Caco-2 (cell line): ENCODE measurements at places on chromosomes 2 and 18. TPM values are rescaled to one million over a fixed set of nuclear protein-coding genes. Genes with fewer than 3 reads are reported as not detected.

Gene KHK
- total RNA-seq = 7.9 and 9.3 TPM in 2 replicates

Gene SLC5A7
- total RNA-seq = not detected in 2 replicates

Gene VWC2L
- not detected in 2 replicates for total RNA-seq

Gene PROKR1
- 0.09 TPM in 1 of 2 replicates, not detected in the other for total RNA-seq

Gene DES
- 0.86 TPM in 1 of 2 replicates, not detected in the other for total RNA-seq

Gene CYP1B1
- 1.3 and 1.8 TPM in 2 replicates for total RNA-seq

Gene PDCD1
- not detected in 2 replicates for total RNA-seq

Gene ABCG8
- 0.12 TPM in 1 of 2 replicates, not detected in the other for total RNA-seq

Gene FAHD2A
- 23.8 and 26.8 TPM in 2 replicates for total RNA-seq

Gene FBXO48
- 1.1 and 1.2 TPM in 2 replicates for total RNA-seq

Gene ANKRD30BL
- not detected in 2 replicates for total RNA-seq

- no peaks in the 10 kb centered on the region for H3K4me1 ChIP-seq
- no peak overlapping the region for H3K27ac ChIP-seq
- no peak overlapping the region for H3K4me3 ChIP-seq
- no peaks in the 10 kb centered on the region for H3K27me3 ChIP-seq
- DNase-seq = no peak
- no peaks in the 10 kb centered on the region for H3K36me3 ChIP-seq
Observed at GRCh38 chr18:68215931-68216330, 499.0 kb downstream of the TMX3 start.

GRCh38 chr2:95526360-95527341 is 42.1 kb upstream of the TRIM43B start:
- no peaks in the 10 kb centered on the region for H3K36me3 ChIP-seq
- no peaks in the 10 kb centered on the region for H3K4me1 ChIP-seq
- H3K27ac ChIP-seq = peak overlapping the region; percentile 74
- peak overlapping the region; percentile 65 for H3K4me3 ChIP-seq

GRCh38 chr2:136141510-136142149 is 23.7 kb upstream of the CXCR4 start:
- H3K27ac ChIP-seq = no peak overlapping the region

GRCh38 chr2:10591207-10591606 is 98.6 kb downstream of the NOL10 start:
- no peak overlapping the region for H3K4me3 ChIP-seq
- no peaks in the 10 kb centered on the region for H3K27me3 ChIP-seq
- H3K36me3 ChIP-seq = peaks cover 1% of the 10 kb centered on the region
- no peak for DNase-seq
- H3K27ac ChIP-seq = no peak overlapping the region
- no peaks in the 10 kb centered on the region for H3K4me1 ChIP-seq

GRCh38 chr2:200770847-200771246 is 40.9 kb upstream of the BZW1 start:
- no peak for DNase-seq
- peaks cover 6% of the 10 kb centered on the region for H3K4me1 ChIP-seq
- H3K4me3 ChIP-seq = no peak overlapping the region
- H3K27ac ChIP-seq = no peak overlapping the region
- H3K27me3 ChIP-seq = no peaks in the 10 kb centered on the region

GRCh38 chr2:187294043-187294442 is 154.0 kb downstream of the CALCRL start:
- H3K27ac ChIP-seq = no peak overlapping the region
- no peak for DNase-seq

DNA sequence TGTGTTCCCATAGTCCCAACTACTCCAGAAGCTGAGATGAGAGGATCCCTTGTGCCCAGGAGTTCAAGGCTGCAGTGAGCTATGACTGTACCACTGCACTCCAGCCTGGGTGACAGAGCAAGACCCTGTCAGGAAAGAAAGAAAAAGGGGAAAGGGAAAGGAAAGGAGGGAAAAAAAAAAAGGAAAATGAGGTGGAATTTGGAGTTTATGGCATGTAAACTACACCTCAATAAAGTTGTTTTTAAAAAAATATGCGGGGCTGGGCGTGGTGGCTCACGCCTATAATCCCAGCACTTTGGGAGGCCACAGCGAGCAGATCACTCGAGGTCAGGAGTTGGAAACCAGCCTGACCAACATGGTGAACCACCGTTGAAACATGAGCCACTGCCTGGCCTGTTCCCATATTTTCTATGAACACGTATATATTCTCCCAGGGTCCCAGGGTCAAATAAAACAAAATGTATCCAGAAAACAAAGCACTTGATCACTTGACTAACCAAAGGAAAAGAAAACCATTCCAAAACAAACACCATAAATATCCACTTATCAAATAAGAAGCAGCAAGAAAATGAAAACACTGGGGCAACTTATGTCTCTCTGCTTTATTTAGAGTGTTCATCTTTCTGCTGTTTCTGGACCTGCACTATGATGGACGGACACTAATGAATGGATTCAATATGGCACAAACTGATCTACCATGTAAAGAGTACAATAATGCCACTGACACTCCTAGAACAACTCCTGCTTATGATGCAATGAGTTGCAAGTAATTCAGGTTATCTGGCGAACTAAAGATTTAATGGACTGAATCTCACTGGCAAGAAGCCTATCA is 56.8 kb downstream of the ASXL2 start:
- no peaks in the 10 kb centered on the region for H3K4me1 ChIP-seq
- H3K4me3 ChIP-seq = no peak overlapping the region
- no peak overlapping the region for H3K27ac ChIP-seq
- no peaks in the 10 kb centered on the region for H3K36me3 ChIP-seq
- no peaks in the 10 kb centered on the region for H3K27me3 ChIP-seq

GRCh38 chr2:54763636-54764291 is 40.3 kb downstream of the EML6 start:
- no peak overlapping the region for H3K4me3 ChIP-seq
- no peaks in the 10 kb centered on the region; the same call in 1 of the 2 replicates for H3K36me3 ChIP-seq
